ENCODE measurements at places on chromosomes 11 and 22.

DNA sequence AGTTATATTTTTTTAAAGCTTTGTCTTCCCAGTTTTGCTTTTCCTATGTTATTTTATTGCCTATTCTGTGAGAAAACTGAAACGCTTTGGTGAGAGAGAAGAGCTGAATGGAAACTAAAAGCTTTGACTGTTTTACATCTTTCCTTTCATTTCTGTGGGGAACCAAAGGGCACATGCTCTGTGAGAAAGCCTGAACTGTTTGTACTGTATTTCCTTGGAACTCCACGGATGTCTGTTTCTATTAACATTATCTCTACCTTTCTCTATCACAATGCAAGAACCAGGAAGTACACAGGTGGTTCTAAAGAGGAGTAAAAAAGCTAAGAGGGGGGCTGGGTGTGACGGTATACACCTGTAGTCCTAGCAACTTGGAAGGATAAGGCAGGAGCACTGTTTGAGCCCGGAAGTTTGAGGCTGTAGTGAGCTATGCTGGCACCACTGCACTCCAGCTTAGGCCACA lies 43.8 kb downstream of the CELF1 start:
- DNase-seq = no peak

DNA sequence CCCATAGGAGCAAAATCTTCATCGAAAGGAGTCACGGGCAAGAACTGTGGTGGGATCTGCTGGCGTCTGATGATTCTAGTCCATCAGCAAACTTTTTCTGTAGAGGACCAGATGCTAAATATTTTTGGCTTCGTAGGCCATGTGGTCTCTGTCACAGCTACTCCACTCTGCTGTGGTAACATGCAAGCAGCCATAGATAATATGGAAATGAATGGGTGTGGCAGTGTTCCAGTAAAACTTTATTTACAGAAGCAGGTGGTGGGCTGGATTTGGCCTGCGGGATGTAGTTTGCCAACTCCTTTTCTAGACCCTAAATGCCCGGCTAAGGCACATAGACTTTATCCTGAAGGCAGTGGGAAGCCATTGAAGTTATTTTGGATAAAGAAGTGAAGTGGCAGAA lies 32.9 kb downstream of the BMAL1 start:
- DNase-seq = no peak

DNA sequence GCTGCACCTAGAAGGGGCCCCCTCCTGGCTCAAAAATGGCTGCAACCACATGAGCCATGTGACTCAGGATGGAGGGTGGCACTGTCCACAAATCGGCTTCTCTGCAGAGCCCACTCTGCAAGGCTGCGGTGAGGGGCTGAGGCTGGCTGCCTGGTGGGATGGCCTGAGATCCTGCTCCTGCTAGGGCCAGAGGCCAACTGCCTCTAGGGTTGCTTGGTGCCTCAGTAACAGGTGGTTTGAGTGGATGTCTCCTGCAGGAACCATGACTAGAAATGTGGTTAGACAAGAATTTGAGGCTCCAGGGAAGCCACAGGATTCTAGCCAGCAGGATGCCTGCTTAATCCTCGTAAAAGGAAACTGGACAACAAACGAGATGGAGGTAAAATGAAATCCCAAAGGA lies 17.1 kb downstream of the PATZ1 start:
- no peak for DNase-seq

GRCh38 chr11:67274768-67275605 lies 8.7 kb downstream of the GRK2 start:
- DNase-seq = no peak
